Heart left ventricle (tissue), 16 donors: ENCODE measurements at places on chromosomes 12 and 14. TPM values are rescaled to one million over a fixed set of nuclear protein-coding genes. Genes with fewer than 3 reads are reported as not detected.

Gene NEUROD4
- total RNA-seq = not detected

Gene ASPG
- total RNA-seq = 18.4 TPM

Gene C14orf132
- 1.4 TPM for total RNA-seq

Gene FRMD6
- 23.2 TPM for total RNA-seq

Gene CDH24
- total RNA-seq = 2.8 TPM

Gene PRPH
- 0.64 TPM for total RNA-seq
